ENCODE measurements at places on chromosomes 5 and 9.
A peak's percentile ranks its signal among the peaks of the same experiment; 100 is the strongest.

GRCh38 chr5:177304392-177305119 is 957 bp downstream of the PRELID1 start:
- peaks cover 70% of the 10 kb centered on the region for H3K4me1 ChIP-seq
- H3K36me3 ChIP-seq, result no peaks in the 10 kb centered on the region
- H3K4me3 ChIP-seq, result peak overlapping the region; percentile 95

DNA sequence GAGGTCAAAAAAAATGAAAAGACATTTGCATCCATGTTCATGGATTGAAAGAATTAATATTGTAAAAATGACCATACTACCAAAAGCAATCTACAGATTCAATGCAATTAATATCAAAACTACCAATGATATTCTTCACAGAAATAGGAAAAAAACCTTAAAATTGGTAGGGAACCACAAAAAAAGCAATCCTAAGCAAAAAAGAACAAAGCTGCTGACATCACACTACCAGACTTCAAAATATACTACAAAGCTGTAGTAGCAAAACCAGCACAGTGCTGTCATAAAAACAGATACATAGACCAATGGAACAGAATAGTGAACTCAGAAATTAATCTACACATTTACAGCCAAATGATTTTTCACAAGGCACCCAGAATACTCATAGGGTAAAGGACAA is 34.3 kb downstream of the RGMB start:
- no peaks in the 10 kb centered on the region for H3K27me3 ChIP-seq
- no peak overlapping the region for H3K4me3 ChIP-seq
- no peak for DNase-seq
- H3K36me3 ChIP-seq, result peaks cover 19% of the 10 kb centered on the region
- H3K4me1 ChIP-seq, result no peaks in the 10 kb centered on the region

- no peaks in the 10 kb centered on the region for H3K36me3 ChIP-seq
- no peaks in the 10 kb centered on the region for H3K27me3 ChIP-seq
- H3K4me3 ChIP-seq, result no peak overlapping the region
- peaks cover 3% of the 10 kb centered on the region for H3K4me1 ChIP-seq
- DNase-seq, result no peak
These were observed 5.8 kb downstream of the ADAMTS6 start for GRCh38 chr5:65475895-65476294.

- no peaks in the 10 kb centered on the region for H3K4me1 ChIP-seq
- H3K4me3 ChIP-seq, result no peak overlapping the region
- H3K27me3 ChIP-seq, result no peaks in the 10 kb centered on the region
- H3K36me3 ChIP-seq, result no peaks in the 10 kb centered on the region
These were observed 91.2 kb upstream of the PAM start for GRCh38 chr5:102663749-102664530.

- H3K27ac ChIP-seq, result peak overlapping the region; percentile 52
- no peak overlapping the region for H3K4me3 ChIP-seq
- H3K36me3 ChIP-seq, result peaks cover 17% of the 10 kb centered on the region
- no peak for DNase-seq
- H3K27me3 ChIP-seq, result no peaks in the 10 kb centered on the region
These were observed 83.6 kb downstream of the ANKH start for GRCh38 chr5:14787801-14788579.

DNA sequence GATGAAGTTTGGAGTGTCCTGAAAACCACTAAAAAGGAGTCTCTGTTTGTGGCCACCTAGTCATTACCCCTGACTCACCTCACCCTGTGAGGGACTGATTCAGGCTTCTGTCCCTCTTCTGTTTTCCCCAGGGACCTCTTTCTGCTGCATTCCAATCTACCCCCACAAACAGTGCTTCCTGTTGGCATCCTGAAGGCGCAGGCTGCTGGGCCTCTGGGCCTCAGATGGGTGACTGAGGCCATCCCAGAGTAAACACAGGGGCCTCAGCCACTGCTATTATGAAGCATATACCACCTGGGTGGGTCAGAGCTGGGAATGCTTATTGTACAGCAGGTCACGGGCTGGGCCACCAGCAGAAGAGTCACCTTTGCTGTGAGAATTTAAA is 20.0 kb downstream of the MORN5 start:
- no peak overlapping the region for H3K27ac ChIP-seq
- DNase-seq, result no peak
- H3K27me3 ChIP-seq, result peaks cover 41% of the 10 kb centered on the region

DNA sequence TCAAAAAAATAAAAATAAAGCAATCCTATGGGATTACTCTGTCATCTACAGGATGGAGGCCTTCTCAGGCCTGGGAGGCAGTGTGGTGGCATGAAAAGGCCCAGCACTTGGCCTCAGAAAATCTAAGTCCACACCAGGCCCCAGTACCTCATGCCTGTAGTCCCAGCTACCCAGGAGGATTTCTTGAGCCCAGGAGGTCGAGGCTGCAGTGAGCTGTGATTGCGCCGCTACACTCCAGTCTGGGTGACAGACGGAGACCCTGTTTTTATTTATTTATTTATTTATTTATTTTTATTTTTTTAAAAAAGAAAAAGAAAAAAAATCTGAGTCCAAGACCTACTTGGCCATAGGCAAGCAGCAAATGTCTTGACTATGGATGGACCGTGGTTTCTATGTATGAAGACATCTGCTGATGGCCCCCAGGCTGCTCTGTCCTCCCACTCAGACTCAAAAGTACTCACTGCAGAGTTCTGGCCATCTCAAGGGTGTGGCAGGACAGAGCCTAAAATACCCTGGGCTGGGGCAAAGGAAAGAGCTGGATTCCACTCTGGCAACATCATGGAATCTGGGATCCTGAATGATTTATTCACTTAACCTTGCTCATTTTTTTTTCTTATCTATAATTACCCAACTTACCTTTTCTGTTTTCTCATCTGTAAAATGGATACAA is 55.0 kb downstream of the ARHGEF37 start:
- H3K4me3 ChIP-seq, result no peak overlapping the region
- DNase-seq, result no peak
- no peaks in the 10 kb centered on the region for H3K36me3 ChIP-seq
- H3K27ac ChIP-seq, result no peak overlapping the region
- peaks cover 11% of the 10 kb centered on the region for H3K4me1 ChIP-seq
- H3K27me3 ChIP-seq, result no peaks in the 10 kb centered on the region

DNA sequence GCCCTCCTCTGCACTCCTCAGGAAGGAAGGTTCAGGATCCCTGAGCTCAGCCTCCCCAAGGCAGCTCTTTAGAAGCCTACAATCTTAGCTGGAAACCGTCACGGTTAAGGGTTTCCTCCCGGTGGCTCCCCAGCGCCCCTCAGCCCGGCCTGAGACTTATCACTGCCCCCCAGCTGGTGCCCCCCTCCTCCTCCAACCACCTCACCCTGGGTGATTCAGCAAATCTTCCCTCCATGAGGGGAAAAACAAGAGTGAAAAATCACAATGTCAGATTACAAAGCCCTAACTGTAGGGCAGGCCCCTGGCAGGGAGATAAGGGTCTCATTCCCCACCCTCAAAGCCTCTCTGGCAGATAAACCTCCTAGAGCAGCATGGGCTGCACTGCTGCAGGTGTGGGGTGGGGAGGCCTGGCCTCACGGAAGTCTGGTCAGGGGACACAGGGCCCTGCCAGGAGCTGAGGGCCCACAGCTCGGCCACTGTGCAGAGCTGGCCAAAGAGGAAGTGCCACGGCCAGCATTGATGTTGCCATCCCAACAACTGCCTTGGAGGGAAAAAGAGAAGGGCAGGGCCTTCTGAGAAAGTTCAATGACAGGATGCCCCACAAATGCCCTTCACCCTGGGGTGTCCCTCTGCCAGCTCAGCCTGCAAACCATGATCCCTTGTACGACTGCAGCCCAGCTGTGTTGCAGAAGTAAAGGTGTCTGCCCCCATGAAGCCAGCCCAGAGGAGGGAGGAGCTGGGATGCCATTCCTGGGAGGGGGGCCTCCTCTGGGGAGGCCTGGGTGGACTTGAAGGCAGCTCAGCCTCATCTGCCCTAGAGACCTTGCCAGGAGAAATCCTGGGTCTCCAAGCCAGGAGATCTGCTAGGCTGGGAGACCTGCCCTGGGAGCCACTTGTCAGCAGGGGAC is 25.9 kb downstream of the GFI1B start:
- no peak overlapping the region for H3K27ac ChIP-seq
- peaks cover 5% of the 10 kb centered on the region for H3K4me1 ChIP-seq
- H3K4me3 ChIP-seq, result peak overlapping the region; percentile 44
- peaks cover 8% of the 10 kb centered on the region for H3K36me3 ChIP-seq
- peaks cover 13% of the 10 kb centered on the region for H3K27me3 ChIP-seq

DNA sequence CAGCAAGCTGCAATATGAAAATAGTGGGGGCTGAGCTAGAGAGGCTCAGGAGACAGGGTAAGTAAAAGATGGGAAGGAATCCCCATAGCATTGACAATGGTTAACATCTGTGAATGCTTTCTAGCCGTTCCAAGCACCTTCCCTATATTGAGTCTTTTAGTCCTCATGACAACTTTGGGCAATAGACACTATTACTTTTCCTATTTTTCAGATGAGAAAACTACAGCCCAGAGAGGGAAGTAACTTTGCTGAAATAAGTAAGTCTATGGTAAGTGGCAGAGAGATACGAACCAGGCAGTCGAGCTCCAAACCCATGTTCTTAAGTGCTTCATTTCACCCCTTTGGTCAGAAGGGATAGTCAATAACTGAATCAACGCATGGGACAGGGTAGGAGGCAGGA is 94.5 kb downstream of the COL23A1 start:
- no peaks in the 10 kb centered on the region for H3K4me1 ChIP-seq
- H3K36me3 ChIP-seq, result no peaks in the 10 kb centered on the region
- H3K27ac ChIP-seq, result no peak overlapping the region
- no peak overlapping the region for H3K4me3 ChIP-seq
- no peaks in the 10 kb centered on the region for H3K27me3 ChIP-seq

DNA sequence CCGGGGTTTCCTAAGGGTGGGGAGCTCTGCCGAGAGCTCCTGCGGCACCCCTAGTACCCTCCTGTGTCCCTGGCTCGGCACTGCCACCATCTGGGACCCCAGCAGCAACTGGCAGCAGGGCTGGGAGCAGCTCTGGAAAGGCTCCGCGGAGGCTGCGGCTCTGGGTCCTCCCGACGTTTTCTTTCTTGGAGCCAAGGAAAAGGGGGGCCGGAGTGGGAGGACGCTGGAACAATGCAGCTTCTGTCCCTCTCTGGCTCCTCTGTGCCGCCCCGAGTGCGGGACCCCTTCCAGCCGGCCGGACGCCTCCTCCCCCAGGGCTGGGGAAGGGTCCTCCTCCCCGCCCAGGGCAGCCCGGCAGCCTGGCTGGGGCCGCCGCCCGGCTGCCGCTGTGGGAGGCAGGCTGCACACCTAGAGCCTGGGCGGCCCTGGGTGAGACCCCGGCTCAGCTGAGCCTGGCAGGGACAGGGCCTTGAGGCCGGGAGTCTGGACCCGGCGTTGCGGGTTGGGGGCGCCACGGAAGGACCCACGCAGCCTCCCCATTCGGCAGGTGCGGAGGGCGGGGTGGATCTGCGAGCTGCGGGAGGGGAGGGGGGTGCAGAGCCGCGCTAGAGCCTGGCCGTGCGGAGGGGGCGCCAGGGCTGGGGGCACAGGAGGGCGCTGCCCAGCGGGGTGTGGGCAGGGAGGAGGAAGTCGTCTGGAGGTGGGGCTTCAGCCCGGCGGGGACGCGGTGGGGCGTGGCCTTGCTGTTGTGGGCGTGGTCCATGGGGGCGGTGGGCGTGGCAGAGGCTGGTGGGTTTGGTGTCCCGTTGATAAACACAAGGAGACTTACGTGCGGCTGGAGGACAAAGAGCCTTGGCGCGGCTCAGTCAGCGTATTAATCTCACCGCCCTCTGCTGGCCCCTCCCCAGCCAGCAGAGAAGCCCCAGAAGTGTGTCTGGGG is 15.1 kb downstream of the GPSM1 start:
- no peak overlapping the region for H3K27ac ChIP-seq
- no peaks in the 10 kb centered on the region for H3K27me3 ChIP-seq
- DNase-seq, result peak; percentile 32
- no peaks in the 10 kb centered on the region for H3K36me3 ChIP-seq

GRCh38 chr5:143036146-143036927 is 266.2 kb downstream of the ARHGAP26 start:
- H3K36me3 ChIP-seq, result peaks cover 21% of the 10 kb centered on the region
- no peak for DNase-seq
- H3K4me3 ChIP-seq, result no peak overlapping the region
- no peak overlapping the region for H3K27ac ChIP-seq
- H3K4me1 ChIP-seq, result peaks cover 23% of the 10 kb centered on the region
- no peaks in the 10 kb centered on the region for H3K27me3 ChIP-seq

- no peak overlapping the region for H3K4me3 ChIP-seq
- DNase-seq, result no peak
- H3K27me3 ChIP-seq, result no peaks in the 10 kb centered on the region
- H3K4me1 ChIP-seq, result no peaks in the 10 kb centered on the region
These were observed 67.9 kb upstream of the ZNF462 start for GRCh38 chr9:106795031-106795430.

DNA sequence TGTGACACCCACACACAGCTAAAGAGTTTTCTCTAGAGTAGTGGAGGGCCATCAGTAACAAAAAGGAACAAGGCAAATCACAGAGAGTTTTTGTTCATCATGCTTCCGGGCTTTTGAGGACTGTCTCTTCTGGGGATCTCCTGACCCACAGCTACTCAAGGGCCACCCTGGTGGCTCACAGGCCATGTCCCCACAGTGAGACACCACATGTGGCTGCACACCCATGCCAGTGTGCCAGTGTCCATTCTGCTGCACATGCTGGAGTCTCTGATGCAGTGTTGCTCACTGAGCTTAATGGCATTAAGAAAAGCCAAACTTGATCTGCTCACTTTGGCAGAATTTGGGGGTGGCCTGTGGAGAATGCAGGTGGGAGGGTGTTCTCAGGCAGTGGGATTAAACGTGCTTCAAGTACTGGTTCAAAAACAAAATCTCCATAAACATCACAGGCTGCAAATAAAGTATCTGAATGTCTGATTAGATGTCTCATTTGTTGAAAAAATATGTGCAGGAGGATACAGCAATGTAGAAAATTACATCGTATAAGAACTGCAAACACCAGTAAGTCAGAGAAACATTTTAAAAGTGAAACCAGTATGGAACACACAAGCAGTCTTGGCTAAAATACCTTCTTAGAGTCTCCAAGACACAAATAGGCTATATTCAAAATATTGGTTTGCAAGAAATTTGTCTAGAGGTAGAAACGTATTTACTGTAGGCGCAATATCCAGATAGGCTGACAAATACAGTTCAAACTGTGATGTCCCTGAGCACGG is 11.0 kb downstream of the FREM1 start:
- H3K27me3 ChIP-seq, result peaks cover 4% of the 10 kb centered on the region
- no peak overlapping the region for H3K4me3 ChIP-seq
- H3K4me1 ChIP-seq, result no peaks in the 10 kb centered on the region

- no peak overlapping the region for H3K27ac ChIP-seq
- peaks cover 4% of the 10 kb centered on the region for H3K27me3 ChIP-seq
- DNase-seq, result no peak
- H3K4me3 ChIP-seq, result no peak overlapping the region
- H3K4me1 ChIP-seq, result no peaks in the 10 kb centered on the region
These were observed 477.8 kb downstream of the CTNND2 start for GRCh38 chr5:11426442-11426841.
